Immature natural killer cell (primary cell): ENCODE measurements at places on chromosomes 4 and X. TPM values are rescaled to one million over a fixed set of nuclear protein-coding genes. Genes with fewer than 3 reads are reported as not detected.

The TMEM156 gene
- 16.3 TPM for polyA plus RNA-seq

The SH3TC1 gene
- 4.2 TPM for polyA plus RNA-seq

The INTU gene
- polyA plus RNA-seq: not detected

The RPS6KA6 gene
- polyA plus RNA-seq: not detected

The DDIT4L gene
- not detected for polyA plus RNA-seq

DNA sequence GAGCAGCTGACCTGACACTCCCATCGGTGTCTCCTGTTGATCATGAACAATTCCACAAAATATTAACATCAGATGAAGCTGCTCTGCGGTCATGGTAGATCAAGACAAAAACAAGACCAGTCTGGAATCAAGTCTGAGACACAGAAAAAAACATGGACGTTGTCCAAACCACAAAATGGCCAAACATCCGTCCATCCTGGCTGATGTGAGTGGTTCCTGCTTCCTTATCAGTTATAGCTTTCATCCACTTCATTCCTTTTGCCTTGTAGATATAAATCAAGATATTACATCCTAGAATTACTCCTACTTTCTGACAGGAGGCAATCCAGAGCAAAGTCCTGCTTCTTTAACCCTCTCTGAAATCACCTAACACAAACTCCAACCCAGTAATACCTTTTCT lies 28.8 kb upstream of the PCSK1N start:
- no peak for DNase-seq
- H3K27ac ChIP-seq: no peak overlapping the region
- H3K4me3 ChIP-seq: no peak overlapping the region
- no peaks in the 10 kb centered on the region for H3K4me1 ChIP-seq

DNA sequence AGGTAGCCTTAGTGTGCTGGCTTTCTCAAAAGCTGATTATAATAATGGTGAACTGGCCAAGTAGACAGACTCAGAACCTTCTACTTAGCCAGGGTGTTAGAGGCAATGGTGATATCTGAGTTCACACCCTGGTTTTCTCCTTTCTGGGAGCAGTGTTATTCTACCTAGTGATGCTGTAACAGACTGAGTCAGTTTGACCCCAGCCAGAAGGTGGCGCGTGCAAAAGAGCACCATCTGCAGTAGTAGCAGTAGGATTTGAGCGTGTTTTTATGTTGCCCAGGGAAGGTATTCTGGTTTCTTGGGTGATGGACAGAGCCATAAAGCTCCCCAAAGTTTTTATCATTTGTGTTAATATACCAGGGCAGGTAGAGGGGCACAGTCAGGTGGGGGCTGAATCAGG lies 143.8 kb upstream of the CPXCR1 start:
- H3K27ac ChIP-seq: no peak overlapping the region
- no peaks in the 10 kb centered on the region for H3K36me3 ChIP-seq
- no peaks in the 10 kb centered on the region for H3K4me1 ChIP-seq
- H3K4me3 ChIP-seq: no peak overlapping the region
- no peaks in the 10 kb centered on the region for H3K27me3 ChIP-seq

DNA sequence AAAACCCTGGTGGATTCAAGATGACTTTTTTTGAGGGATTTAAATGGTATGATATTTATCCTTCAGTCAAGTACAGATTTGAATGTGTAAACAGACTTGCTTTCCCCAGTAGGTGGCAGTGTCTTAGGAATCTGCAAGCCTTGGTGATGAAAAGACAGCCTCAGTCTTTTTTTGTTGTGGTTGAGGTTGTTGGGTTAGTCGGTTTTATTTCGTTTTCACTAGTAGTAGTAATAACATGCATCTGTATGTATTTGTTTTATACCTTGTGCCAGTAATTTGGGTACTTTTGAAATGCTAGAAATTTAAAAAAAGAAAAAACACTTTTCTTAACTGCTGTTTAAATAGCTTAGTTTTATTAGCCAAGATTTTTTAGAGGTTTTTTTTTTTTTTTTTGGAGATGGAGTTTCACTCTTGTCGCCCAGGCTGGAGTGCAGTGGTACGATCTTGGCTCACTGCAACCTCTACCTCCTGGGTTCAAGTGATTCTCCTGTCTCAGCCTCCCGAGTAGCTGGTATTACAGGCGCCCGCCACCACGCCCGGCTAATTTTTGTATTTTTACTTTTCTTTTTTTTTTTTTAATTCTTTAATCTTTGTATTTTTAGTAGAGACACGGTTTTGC lies 39.2 kb downstream of the COPS4 start:
- peak overlapping the region; percentile 87 for H3K27ac ChIP-seq
- H3K4me1 ChIP-seq: peaks cover 38% of the 10 kb centered on the region
- DNase-seq: peak; percentile 86
- peak overlapping the region; percentile 84 for H3K4me3 ChIP-seq

- peaks cover 39% of the 10 kb centered on the region for H3K4me1 ChIP-seq
- H3K27ac ChIP-seq: no peak overlapping the region
- no peaks in the 10 kb centered on the region for H3K36me3 ChIP-seq
- DNase-seq: no peak
These were observed 30.8 kb downstream of the ZNF827 start for GRCh38 chr4:145907812-145908211.

GRCh38 chrX:23720117-23720677 lies 22.9 kb downstream of the ACOT9 start:
- H3K27ac ChIP-seq: no peak overlapping the region
- peaks cover 5% of the 10 kb centered on the region for H3K36me3 ChIP-seq
- H3K4me1 ChIP-seq: no peaks in the 10 kb centered on the region
- H3K27me3 ChIP-seq: peaks cover 1% of the 10 kb centered on the region
- H3K4me3 ChIP-seq: no peak overlapping the region
- no peak for DNase-seq

GRCh38 chr4:168384437-168385141 lies 66.0 kb upstream of the DDX60 start:
- H3K27me3 ChIP-seq: no peaks in the 10 kb centered on the region
- peaks cover 49% of the 10 kb centered on the region for H3K36me3 ChIP-seq
- DNase-seq: no peak
- H3K27ac ChIP-seq: no peak overlapping the region
- H3K4me1 ChIP-seq: no peaks in the 10 kb centered on the region

GRCh38 chr4:172018358-172018757 lies 205.2 kb downstream of the GALNTL6 start:
- H3K27me3 ChIP-seq: peaks cover 2% of the 10 kb centered on the region
- H3K36me3 ChIP-seq: no peaks in the 10 kb centered on the region
- no peak for DNase-seq
- H3K4me1 ChIP-seq: no peaks in the 10 kb centered on the region
- H3K27ac ChIP-seq: no peak overlapping the region

DNA sequence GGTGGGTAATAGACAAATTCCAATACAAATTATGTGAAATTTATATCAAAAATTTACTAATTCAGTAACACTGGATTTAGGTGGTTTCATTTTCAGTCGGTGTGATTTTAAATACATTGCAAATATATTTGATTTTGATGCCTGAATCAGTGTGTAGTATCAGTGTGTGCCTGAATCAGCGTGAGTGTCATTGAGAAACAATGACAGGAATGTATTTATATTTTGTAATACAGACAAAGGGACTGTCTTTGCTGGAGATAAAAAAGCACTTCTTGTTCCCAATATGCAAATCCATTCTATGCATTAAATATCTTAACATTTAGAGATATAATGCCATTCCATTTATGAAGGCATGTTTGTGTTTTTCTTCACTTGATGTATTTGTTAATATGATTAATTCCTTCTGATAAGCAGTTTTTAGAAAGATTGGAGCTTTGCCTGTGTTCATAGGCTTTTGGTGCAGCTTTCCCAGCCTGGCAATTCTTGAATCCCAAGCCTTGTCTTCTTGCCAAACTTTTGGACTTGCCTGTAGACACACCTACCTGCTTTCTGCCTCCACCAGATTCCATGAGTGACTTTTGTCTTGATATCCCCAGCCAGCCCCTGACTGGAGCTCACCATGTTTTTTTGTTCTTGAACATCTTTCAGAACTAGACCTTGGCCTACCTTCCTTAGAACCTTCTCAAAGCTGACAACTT lies 243.8 kb downstream of the ADGRL3 start:
- no peak overlapping the region for H3K27ac ChIP-seq
- no peak overlapping the region for H3K4me3 ChIP-seq
- DNase-seq: no peak
- H3K27me3 ChIP-seq: no peaks in the 10 kb centered on the region
- no peaks in the 10 kb centered on the region for H3K4me1 ChIP-seq

GRCh38 chrX:10174810-10175209 lies 18.0 kb downstream of the CLCN4 start:
- no peaks in the 10 kb centered on the region for H3K4me1 ChIP-seq
- no peak overlapping the region for H3K4me3 ChIP-seq
- peaks cover 4% of the 10 kb centered on the region for H3K27me3 ChIP-seq
- no peaks in the 10 kb centered on the region for H3K36me3 ChIP-seq
- H3K27ac ChIP-seq: no peak overlapping the region

- no peak overlapping the region for H3K27ac ChIP-seq
- no peak for DNase-seq
- no peak overlapping the region for H3K4me3 ChIP-seq
- H3K36me3 ChIP-seq: peaks cover 4% of the 10 kb centered on the region
These were observed 410.3 kb downstream of the RPA4 start for GRCh38 chrX:97294041-97294440.

DNA sequence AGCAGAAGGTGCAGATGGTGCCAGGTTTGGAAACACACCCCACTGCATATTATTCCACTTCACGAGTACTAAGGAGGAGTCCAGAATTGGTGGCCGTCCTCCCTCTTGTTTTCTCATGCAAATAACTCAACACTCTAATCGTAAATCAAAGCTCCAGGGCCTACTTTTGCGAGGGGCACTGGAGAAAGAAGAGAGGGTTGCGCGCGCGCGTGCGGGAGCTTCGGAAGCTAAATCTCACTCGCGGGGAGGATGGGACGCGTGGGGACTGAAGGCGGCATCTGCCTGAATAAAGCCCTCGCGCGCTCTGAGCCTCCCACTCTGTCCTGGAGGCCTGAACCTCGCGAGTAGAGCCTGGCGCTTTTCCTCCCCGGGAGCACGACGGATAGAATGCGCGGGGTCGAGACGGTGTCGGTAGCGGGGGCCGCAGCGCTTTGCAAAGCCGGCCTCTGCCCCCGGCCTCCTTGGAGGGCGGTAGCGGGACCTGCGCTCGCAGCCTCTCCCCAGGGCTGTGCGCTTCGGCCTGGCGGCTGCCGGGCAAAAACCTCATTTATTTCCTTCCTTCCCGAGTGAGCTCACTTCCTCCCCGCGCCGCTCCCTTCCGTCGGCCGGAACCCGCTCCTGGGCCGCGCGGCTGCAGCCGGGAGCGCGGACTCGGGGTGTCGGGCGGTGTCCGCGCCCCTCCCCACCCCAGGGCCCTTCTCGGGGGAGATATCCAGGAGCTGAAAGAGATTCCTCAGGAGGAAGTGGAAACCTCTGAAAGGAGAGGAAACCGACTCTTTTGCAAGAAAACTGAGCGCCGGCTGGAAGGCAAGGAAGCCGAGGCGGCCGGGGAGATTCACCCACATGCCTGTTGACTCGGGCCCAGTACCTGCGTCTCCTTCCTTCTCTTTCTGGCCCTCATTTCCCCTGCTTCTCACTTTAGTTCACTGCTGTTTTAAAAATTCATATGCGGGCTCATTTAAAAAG lies 20.7 kb downstream of the HAND2 start:
- no peak overlapping the region for H3K27ac ChIP-seq
- peak overlapping the region; percentile 79 for H3K4me3 ChIP-seq
- peaks cover 40% of the 10 kb centered on the region for H3K4me1 ChIP-seq
- no peak for DNase-seq

DNA sequence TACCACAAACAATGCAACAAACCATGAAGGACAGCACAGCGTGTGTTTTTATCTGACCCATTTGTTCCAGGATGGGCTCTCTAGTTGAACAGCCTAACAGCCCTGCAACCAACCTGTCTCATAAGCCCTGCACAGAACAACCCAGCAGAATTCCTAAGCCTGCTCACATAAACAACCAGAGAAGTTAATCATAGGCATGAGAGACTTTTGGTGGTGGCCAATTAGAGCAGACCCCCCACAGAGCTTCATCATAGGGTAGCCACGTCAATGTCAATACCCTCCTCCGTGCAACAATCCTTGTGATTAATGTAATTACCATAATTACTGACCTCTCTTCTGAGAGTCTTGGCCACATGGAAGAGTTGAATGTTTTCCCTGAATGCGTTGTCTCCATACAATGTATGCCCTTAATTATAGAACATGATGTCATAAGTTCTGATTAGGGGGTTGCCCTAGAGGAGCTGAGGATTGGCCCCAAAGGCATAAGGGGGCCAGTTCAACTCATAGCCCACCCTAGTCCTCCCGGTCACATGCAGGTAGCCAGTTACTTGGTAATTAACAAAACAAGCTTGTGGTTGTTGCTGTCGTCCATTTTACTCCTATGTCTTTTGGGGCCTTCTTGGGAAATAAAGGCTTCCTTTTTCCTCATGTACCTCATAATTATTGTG lies 92.7 kb downstream of the SYNPO2 start:
- H3K36me3 ChIP-seq: no peaks in the 10 kb centered on the region
- H3K27me3 ChIP-seq: peaks cover 8% of the 10 kb centered on the region
- no peak overlapping the region for H3K4me3 ChIP-seq
- no peaks in the 10 kb centered on the region for H3K4me1 ChIP-seq

DNA sequence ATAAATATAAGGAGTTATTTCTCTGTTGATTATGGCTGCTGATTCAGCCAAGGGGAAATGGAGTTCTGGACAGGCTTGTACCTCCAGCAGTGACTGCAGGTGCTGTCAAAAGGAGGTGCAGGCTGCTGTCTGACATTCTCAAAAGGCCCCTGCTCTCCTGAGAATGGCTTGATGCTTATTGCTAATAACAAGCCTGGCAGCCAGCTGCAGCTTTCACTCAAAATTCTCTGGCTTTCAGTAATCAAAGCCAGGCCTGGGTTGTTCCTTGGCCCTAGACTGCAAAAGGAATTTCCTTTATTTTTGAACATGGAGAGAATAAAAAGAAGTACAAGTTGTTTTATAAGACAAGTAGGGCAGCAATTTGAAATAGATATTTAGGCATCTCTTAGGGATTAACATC lies 575.9 kb downstream of the MID1IP1 start:
- H3K27me3 ChIP-seq: peaks cover 9% of the 10 kb centered on the region
- H3K36me3 ChIP-seq: no peaks in the 10 kb centered on the region
- H3K4me3 ChIP-seq: no peak overlapping the region
- no peak for DNase-seq
- no peak overlapping the region for H3K27ac ChIP-seq
- H3K4me1 ChIP-seq: no peaks in the 10 kb centered on the region

DNA sequence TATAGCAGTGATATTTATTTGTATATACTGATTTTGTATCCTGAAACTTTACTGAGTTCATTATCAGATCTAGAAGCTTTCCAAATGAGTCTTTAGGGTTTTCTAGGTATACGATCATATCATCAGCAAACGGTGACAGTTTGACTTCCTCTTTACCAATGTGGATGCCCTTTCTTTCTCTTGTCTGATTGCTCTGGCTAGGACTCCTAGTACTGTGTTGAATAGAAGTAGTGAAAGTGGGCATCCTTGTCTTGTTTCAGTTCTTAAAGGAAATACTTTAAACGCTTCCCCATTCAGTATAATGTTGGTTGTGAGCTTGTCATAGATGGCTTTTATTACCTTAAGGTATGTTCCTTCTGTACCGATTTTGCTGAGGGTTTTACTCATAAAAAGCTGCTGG lies 37.5 kb downstream of the CBR4 start:
- no peaks in the 10 kb centered on the region for H3K4me1 ChIP-seq
- no peak for DNase-seq
- no peak overlapping the region for H3K4me3 ChIP-seq
- H3K36me3 ChIP-seq: peaks cover 12% of the 10 kb centered on the region
- H3K27me3 ChIP-seq: no peaks in the 10 kb centered on the region
